ENCODE measurements at places on chromosomes 4 and X. TPM values are rescaled to one million over a fixed set of nuclear protein-coding genes. Genes with fewer than 3 reads are reported as not detected.
A peak's percentile ranks its signal among the peaks of the same experiment; 100 is the strongest.

GRCh38 chr4:78776729-78777575, 802 bp downstream of the BMP2K start:
- peak; percentile 64 for DNase-seq

The ADGRG4 gene
- not detected for total RNA-seq

GRCh38 chr4:115660465-115660864, 547.0 kb upstream of the NDST4 start:
- no peak for DNase-seq

DNA sequence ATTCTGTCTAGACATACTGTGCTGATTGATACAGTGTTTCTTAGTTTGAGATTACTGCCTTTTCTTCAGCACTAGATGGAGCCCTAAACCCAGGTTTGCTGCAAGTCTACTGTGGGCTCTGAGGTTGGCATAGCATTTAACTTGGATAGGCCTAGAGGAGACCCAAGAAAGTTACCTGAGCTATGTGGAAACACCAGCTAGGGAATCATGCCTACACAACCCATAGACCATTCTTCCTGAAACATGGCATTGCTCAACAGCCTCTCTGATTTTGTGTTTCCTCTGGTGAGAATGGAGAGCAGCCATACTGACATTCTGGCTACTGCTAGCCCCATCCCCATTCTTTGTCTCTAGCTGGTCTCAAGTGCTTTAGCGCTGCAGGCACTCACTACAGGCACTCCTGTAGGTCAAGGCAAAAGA, 287.7 kb upstream of the PCDH18 start:
- DNase-seq, result peak; percentile 22

The KCTD8 gene
- not detected for total RNA-seq

The RLIM gene
- 88.7 TPM for total RNA-seq

The PPP4R3C gene
- not detected for total RNA-seq

GRCh38 chr4:109589605-109590004, 29.6 kb downstream of the MCUB start:
- DNase-seq, result no peak

GRCh38 chrX:150940844-150941495, 42.2 kb upstream of the HMGB3 start:
- no peak for DNase-seq

DNA sequence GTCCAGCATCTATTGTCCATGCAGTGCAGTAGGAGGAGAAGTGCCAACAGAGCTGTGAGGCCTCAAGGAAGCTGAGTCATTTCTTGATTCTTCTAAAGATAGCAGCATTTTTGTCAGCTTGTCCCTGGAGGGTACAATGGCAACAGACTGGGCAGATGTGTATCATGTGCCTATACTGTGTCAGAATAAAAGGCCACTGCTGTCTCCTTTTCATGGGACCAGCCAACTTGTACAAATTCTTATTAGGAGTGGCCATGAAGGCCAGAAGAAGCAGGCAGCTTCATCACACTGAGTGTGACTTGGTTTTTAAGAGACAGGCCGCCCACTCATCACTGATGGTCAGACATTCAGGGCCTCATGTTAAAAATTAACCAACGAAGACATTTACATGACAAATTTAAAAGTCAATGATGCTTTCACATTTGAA, 185.0 kb upstream of the FAM241A start:
- no peak for DNase-seq

DNA sequence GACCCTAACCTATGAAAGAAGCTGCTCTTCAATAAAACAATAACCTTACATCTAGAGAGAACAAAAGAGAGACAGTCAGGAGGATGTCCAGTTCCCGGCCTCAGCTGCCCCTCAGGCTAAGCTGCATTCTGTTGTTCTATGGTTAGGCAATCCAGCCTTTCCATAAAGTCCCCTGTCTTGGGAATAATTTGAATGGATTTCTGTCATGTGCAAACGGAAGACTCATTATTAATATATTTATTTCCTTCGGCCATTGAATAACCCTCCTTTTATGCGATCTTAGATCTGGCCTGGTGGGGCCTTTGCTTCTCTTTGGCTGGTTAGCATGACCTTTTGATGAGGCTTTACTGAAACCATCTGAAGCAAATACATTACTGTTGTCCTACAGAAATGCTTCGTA, 80.1 kb downstream of the ANKRD50 start:
- DNase-seq, result no peak

The APLN gene
- 0.81 TPM for total RNA-seq

- DNase-seq, result no peak
Observed at GRCh38 chr4:58749206-58749605, 1639.0 kb upstream of the IGFBP7 start.

GRCh38 chr4:129428454-129428853, 332.5 kb downstream of the C4orf33 start:
- no peak for DNase-seq

- no peak for DNase-seq
Observed at GRCh38 chr4:6251365-6251764, 18.3 kb upstream of the WFS1 start.

GRCh38 chr4:158793021-158793420, 24.2 kb downstream of the FNIP2 start:
- DNase-seq, result no peak
